Osteoblast (primary cell): ENCODE measurements at places on chromosomes 16 and 17.
A peak's percentile ranks its signal among the peaks of the same experiment; 100 is the strongest.

DNA sequence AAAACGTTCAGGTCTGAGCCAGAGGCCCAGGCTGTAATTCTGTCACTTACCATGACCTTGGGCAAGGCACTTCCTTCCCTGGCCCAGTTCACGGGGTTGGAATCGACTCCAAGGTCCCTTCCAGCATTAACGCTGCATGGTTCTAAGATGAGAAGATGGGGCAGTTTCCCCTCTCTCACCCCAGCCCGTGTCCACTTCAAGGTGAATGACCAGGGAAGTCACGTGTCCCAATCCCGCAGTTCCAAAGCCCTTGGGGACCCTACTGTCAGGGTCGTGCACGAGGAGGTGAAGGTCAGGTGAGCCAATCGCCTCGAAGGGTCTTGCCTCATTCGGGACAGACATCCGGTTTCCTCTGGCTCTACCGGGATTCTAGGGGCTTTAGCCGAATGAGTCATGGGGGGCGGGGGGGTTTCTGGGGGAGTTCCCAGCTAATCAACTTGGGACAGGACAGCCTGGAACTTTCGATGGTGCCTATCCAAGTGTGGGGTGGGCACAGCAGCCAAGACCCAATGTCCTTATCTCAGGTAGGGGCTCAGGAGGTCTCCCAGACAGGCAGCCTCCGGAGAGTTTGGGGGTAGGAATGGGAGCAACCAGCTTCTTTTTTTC lies 762 bp upstream of the CSF3 start:
- peak; percentile 76 for DNase-seq

GRCh38 chr17:62804822-62805221 lies 3.3 kb downstream of the MARCHF10 start:
- DNase-seq, result peak; percentile 88

DNA sequence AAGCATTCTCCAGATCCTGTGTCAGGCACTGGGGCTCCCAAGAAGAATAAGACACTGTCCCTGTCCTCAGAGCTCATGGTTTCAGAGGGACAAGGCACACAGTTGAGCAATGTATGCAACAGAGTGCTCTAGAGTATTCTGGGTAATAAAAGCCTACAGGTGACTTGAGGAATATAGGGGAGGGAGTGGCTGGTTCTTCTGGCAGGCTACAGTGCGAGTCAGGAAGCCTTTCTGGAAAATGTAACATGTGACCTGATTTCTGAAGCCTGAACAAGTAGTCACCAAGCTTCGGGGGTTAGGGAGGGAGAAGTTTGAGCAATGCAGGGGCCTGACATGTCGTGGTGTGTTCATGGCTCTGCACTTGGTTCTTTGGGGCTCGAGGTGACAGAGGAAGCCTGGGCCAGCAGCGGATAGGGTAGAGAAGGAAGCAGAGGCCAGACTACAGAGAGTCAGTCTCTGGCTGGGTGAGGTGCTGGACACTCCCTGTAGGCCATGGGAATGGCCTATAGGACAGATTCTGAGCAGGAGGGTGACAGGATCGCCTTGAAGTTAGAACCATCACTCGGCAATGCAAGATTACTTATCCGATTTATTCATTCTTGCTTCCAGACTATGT lies 16.0 kb upstream of the LRRC75A start:
- DNase-seq, result no peak

GRCh38 chr16:73408311-73408710 lies 360.4 kb upstream of the ZFHX3 start:
- no peak for DNase-seq
